ENCODE measurements at places on chromosomes 7 and 10.

GRCh38 chr7:36131499-36131898 lies 21.6 kb upstream of the EEPD1 start:
- no peak for DNase-seq

DNA sequence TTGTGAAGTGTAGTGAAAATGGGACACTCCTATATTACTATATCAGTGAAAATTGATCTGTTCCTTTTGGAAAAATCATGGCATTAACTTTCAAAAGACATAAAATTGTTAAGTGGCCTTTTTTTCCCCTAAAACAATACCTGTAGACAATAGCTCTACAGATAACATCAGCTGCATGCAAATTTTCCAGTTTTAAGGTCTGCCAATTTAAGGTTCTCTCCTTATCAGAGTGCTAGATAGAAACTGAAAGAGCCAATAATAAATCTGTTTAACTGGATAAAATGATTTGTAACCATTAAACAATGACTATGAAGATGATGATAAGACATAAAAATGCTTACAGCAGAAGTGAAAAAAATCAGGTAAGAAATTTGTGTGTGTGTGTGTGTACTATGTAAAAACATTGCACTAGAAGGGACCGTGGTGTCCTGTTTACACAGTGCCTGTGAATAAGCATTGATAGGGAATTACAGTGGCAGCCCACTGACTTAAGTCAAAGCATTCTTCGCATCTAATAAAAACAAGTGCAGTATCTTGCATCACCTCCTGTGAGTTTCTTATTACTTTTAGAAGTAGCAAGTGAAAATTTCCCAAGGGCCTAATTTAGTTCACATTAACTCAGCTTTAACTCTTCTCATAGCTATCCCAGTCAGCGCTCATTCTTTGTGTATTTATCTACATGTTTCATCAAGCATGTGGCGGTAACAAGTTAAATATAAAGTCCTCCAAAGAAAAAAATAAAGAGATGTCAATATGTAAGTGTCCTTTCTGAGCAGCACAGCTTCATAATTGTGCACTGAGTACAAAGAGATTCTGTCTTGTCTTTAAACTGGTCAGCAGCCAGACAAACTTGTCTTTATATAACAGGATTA lies 261.9 kb downstream of the ARL4A start:
- no peak for DNase-seq

DNA sequence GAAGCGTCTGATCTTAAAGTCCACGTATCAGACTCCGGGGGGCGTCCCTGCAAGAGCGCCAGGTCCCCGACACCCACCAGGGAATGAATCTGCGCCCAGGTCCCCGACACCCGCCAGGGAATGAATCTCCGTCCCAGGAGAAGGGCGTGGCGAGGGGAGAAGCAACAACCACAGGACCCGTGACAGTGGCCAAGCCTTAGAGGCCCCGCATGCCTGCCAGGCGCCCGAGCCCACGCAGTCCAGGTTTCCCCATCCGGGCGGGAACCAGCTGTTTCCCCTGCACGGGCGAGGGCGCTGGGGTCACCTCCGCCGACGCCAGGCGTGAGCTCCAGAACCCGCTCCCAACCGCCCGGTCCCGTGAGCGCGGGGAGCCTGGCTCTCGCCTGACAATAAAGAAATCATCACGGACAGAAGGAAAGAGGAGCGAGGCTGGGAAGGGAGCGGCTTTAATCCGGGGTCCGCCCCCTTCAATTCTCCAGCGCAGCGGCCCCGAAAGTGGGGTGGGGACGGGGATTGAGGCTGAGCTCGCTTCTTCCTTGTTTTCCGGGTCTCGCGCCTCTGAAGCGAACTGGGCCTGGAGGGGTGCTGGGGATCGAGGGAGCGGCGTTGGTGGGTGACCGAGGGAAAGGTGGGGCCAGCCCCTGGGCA lies 29.0 kb upstream of the BMS1 start:
- DNase-seq, result no peak

- no peak for DNase-seq
Observed at GRCh38 chr7:126179916-126180315, 1072.8 kb downstream of the GRM8 start.

DNA sequence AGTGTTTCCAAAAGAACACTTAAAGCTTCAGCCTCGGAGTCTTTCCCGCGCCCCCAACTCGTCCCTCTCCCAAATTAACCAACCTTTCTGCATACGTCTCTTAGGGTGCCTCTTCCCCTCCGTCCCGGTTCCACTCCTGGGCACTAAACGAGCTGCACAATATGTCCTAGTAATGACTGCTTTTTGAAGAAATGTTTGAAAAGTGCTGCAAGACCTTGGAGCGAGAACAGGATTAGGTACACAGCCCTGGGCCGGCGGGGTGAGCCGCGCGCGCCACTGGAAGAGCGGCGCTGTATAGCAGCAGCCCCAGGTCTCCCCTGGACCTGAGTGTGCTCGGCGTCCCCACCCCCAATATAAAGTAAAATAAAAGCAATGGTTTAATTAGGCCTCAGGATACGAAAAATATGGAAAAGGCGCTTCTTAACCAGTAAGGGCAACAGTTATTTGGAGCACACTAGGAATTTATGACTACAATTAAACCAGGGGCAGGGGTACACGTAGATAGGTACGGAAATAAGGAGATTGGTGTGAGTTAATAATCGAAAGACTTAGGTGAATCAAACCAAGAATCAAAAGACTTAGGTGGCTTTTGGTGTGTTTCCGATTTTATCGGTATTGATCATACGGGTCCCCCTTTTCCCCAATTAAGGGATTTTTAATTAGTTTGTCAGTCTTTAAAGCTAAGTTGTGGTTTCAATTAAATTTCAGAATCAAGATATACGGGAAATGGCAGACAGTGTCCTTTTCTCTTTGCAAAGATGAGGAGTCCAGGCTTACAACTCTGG lies 1.9 kb downstream of the TET1 start:
- DNase-seq, result no peak

- DNase-seq, result no peak
Observed at GRCh38 chr10:111175787-111176186, 99.0 kb downstream of the ADRA2A start.

GRCh38 chr7:100456562-100456961 lies 7.5 kb downstream of the SPACDR start:
- DNase-seq, result no peak

- no peak for DNase-seq
Observed at GRCh38 chr7:32479574-32480200, 10.5 kb downstream of the LSM5 start.

GRCh38 chr10:119101366-119102098 lies 2.4 kb upstream of the DENND10 start:
- no peak for DNase-seq

DNA sequence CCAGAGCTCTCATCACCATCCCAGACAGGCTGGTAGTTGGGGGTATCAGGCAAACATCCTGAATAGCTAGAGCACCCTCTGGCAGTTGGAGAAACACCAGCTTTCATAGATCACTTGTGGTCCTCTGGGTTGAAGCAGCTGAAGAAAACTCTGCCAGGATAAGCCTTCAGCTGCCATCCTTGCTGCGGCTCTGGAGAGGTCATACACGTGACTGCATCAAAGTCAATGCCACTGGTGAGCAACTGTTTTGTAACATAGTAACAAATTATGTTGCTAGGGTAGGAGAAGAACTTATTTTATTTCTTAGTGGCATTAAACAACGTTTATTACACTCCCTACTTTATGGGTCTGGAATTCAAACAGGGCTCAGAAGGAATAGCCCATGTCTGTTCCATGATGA lies 19.2 kb upstream of the PANK1 start:
- DNase-seq, result no peak

DNA sequence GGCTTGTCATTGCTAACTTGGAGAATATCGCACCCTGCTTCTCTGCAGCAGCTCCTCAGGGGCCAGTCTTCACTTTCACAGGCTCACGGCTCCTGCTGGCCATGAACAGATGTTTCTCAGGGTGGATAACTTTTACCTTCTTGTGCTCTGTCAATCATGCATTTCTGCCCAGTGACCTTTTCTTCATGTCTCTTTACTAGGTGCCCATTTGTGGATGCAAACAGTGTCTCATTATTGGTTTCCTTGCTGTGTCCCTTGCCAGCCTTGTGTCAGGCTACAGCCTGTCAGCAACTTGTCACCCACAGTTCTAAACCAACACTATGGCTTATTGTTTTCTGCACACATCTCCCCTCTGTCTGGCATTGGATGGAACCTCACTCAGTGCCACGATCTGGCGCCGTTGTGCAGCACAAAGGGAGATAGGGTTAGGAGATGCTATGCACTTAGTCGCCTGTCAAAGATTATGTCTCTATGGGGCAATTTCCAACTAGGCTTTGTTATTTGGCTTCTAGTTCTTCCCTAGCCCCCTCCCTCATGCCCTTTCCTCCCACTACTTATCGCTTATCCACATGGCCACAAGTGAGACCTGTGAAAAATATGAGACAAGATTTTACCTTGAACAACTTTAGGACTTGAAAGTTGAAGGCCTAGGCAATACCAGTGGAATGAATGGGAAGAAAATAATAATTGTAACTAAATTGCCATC lies 45.7 kb upstream of the NXPH1 start:
- no peak for DNase-seq

DNA sequence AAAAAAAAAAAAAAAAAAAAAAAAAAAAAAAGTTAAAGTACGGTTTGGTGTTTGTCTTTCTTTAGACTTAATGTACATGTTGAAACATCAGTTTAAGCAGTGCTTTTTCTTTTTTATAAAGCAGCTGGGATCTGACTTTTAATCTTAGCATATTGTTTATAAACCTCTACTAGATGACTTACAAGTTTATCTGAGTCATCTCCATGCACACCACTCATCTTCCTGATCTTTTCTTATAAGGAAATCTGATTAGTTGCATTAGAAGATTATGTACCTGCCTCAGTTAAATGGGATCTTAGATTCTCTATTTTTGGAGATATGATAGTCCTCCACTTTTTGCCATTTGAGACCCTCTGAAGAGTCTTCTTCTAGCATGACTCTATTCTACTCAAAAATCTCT lies 391.9 kb upstream of the LRGUK start:
- no peak for DNase-seq

- no peak for DNase-seq
Observed at GRCh38 chr7:104851268-104851667, 162.7 kb upstream of the KMT2E start.

GRCh38 chr10:16585103-16585502 lies 63.4 kb upstream of the C1QL3 start:
- no peak for DNase-seq

DNA sequence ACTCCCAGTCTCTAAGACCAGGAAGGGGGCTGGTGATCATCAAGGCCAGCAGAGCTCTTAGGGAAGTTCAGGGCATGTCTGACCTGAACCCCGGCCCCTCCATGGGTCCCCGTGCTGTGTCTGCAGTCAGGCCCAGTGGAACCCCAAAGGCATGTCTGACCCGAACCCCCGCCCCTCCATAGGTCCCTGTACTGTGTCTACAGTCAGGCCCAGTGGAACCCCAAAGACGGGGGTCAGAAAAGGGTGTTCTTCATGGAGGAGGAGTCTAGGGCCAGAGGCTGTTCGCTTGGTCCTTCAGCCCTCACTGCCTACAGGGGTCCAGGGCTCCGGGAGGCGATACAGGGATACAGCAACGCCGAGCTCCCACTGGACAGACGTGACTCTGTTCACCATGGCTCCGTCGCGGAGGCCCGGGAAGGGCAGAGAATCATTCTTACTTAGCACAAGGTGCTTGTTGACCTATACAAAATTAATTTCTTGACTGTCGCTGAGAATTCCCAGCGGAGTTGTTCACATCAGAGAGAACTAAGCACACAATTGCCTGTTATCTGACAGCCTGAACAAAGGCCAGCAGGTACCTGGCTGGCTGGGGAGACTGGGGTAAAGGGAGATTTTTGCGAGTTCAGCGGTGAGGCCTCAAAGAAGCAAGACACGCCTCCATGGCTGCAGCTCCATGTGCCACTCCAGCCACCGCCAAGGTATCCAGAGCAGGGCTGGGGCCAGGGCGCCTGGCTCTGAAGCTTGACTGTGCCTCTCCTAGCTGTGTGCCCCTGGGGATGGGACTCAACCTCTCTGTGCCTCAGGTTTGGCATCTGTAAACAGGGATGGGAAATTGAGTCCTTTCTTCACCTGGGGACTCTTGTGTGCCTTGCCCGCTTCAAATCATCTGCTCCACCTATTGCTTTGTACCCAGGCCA lies 26.8 kb downstream of the EN2 start:
- no peak for DNase-seq

GRCh38 chr7:54813398-54813797 lies 54.4 kb upstream of the SEC61G start:
- no peak for DNase-seq

DNA sequence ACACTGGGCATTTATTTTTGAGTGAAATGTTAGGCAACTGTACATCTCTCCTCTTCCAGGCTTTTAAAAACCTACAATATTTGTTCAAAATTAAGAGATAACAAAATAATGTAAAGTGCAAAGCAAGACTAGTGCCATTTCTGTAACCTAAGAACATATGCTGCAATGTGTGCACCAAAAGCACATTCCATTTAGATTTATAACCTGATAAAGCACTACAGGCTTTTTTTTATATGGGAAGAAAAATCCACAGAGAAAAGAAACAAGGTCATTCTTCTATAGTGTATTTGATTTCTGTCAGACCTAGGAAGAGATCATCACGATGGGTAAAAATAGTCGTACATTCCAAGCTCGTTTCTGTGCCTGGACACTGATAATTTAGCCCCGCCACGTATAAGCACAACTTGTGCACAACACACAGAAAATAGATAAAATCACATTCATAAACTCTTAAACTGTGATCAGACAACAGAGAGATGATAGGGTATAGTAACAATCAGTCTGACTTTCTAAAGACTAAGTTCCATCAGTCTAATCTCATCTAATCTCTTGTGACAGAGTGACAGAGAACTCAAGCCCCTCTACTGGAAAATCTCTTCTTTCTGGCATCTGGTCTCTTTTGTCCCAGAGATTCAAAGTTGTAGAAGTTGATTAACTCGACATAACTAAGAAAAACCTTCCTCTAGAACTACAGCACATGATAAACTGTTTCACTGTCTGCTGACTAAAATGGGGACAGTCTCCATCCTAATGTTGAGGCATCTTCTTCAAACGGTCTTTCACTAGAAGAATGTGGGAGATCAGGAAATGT lies 6.7 kb downstream of the LAMB1 start:
- DNase-seq, result no peak

- DNase-seq, result peak; percentile 65
Observed at GRCh38 chr10:103470761-103471653, 8.0 kb downstream of the CALHM3 start.

GRCh38 chr7:44489955-44490350 lies 505 bp downstream of the NUDCD3 start:
- peak; percentile 45 for DNase-seq

GRCh38 chr7:106405697-106406141 lies 120.9 kb upstream of the NAMPT start:
- DNase-seq, result peak; percentile 36

GRCh38 chr7:46485481-46486065 lies 564.5 kb upstream of the IGFBP3 start:
- no peak for DNase-seq

DNA sequence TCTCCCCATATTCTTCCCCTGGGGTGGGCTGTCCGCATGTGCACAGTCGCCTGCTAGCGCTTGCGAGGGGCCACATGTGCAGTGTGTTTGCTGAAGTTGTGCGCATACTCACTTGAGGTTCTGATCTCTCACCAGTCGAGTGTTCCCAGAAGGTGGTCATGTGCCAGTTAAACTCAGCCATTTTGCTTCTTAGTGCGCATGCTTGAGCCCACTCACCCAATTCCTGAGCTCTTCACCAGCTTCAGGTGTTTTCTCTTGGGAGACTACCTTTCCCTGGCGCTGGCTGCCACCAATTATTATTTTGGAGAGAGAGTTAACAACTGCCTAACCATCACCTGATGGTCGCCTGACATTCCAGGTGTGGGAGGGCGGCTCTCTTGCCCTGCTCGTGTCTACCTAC lies 25.2 kb upstream of the CPN1 start:
- DNase-seq, result no peak

GRCh38 chr10:105967256-105967655 lies 1197.2 kb downstream of the SORCS1 start:
- DNase-seq, result no peak

All from activated naive CD4-positive, alpha-beta T cell treated with Interleukin-2 at 50 U/mL for 16 hours (primary cell).